Activated CD4-positive, alpha-beta T cell treated with anti-CD3 and anti-CD28 coated beads, Interleukin-2, amount 50 U/mL, for 1 hour (primary cell): ENCODE measurements at places on chromosomes 4 and X.

DNA sequence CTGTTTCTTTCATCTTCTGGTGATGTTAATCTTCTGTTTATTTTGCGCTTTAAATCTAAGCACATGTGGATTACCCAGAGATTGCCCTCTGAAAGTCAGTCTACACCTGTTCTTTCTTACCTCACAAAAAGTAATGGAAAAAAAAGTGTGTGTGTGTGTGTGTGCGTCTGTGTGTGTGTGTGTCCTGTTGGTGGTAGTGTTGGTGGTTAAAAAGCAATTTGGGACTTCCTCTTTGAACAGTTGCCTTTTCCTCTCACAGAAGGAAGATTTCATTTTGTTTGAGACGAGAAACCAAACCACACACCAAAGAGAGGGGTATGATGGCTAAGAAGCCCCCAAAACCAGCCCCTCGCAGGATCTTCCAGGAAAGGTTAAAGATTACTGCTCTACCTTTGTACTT is at the start of gene STAP1:
Gene STAP1, plus strand, starts transcription at position 235 of the 400 bp plus-strand sequence. Its CDS starts 83 bp downstream, at position 318.
- no peak for DNase-seq

DNA sequence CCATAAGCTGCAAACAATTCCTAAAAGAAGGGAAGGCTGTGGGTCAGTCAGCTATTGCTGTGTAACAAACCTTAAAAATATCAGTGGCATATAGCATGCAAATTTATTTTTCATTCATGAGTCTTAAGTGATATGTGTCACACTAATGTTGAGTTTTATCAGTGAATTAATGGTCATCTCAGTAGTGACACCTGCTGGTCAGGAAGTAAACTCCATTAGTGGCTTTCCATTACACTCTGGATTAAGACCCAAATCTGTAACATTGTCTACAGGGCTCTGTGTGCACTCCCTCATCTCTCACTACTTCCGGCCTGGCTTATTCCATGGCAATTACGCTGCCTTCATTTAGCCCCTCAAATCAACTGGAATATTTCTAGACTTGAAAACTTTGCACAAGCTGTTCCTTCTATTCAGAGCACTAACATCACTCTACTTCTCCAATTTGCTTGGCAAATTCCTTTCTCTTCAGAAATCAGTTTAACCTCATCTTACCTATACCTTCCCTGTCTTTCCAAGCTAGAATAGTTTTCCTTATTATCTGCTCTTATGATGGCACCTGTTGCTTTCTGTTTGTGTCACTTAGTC is 217.3 kb upstream of the TAPT1 start:
- no peak for DNase-seq

GRCh38 chrX:107701493-107702121 is 73.3 kb downstream of the PRPS1 start:
- no peak for DNase-seq

DNA sequence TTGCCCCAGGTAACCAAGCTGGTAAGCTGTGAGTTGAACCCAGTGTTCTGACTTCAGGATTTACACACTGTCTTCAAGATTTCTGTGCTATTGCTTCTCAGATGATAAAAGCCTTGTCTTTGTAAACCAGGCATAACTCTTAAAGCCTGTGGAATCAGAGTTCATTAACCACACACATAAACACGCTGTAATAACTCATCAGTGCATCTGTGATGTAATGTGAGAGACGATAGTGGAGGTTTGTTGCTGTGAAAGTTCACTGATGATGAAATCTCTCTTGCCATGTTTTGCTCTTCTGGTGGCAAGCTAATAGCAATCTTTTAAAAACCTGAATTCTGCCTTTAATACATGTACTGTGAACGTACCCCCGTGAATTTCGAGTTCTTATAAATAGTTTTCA is 41.5 kb downstream of the CLCN4 start:
- no peak for DNase-seq

DNA sequence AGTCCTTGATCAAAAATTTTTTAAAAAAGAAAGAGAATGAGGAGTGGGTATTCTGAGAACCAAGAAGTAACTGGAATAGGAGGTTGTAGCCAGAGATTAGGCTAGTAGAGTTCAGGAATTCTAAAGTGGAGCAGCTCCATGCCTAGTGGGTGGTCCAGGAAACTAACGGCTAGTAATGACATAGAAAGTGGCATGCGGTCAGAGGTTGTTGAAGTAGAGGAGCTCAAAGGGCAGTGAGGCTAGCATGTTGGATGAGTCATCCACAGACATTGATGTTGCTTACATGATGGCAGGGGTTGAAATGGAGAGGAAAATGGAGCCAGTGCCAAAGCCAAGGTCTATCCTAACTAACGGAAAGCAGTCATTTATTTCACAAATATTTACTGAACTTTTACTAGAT is 42.1 kb downstream of the TEX13B start:
- no peak for DNase-seq

DNA sequence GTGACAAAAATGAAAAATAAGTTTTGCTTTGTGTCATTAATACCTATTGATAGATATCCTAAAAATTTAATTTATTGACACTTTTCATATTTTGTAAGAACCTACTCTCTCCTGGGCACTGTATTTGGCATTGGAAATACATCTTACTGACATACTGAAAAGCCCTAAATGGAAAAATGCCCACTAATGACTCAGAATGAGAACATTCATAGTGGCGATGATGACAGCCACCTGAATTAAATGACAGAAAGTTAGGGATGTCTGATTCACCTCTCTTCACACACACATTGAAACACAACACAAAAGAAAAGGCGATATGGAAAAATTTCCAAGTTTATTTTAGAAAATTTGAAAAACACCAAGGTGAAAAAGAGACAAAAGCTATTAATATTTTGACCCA is 992.3 kb downstream of the STPG2 start:
- DNase-seq: no peak

DNA sequence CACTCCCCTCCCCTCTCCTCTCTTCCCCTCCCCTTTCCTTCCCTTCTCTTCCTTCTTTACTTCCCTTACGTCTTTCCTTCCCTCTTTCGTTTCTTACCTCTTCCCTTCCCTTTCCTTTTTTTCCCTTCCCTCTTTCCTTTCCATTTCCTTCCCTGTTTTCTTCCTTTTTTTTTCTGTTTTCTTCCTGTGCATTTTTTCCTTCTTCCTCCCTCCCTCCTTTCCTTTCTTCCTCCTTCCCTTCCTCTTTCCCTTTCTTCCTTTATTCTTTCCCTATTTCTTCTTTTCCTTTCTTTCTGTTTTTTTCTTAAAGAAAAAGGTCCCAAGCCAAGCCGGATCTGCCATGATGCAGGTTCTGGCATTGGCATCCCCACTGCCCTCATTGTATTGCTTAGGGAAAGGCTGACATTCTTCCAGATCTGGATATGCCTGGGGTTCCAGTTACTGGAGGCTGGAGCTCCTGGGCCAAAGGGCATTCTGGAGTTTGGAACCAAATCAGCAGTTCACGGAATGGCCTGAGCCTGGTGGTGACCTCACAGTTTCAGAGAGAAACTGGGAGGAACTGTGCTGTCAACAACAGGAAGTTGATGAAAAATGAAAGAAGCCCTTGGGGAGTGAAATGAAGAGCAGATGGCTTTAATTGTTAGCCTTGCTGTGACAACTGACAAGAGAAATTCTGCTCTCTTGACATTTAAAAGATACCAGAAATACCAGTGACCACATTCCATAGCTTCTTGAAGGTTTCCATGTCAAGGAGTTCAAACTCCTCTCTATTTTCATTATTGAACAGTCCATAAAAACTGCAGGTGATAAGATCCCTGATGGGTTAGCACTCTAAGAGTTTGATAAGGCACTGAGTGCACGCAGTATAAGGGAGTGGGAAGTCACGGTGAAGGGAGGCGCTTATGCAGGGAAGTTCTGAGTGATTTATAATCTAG is 622.1 kb downstream of the SPRY1 start:
- DNase-seq: no peak

DNA sequence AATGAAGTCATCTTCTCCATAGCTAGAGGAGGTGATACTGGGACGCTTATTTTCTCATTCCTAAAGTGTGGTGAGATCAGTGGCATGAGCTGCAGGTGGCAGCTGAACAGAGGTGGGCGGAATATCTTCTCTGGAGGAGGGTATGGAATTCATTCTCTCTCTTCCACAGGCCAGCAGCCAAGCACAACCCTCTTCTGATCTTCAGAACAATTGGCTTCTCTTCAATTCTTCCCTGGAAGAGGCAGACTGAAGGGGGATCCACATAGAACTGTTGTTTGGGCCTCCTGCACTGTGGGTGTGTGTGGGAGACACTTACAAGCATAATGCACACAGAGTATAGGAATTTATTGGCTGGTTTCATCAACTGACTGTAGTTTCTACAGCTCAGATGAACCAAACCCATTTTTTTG is 180.4 kb upstream of the RASGEF1B start:
- DNase-seq: no peak

- no peak for DNase-seq
Measured at GRCh38 chr4:67452100-67452845, 93.0 kb downstream of the CENPC start.

- DNase-seq: no peak
Measured at GRCh38 chrX:146346102-146346501, 463.5 kb upstream of the CXorf51B start.

DNA sequence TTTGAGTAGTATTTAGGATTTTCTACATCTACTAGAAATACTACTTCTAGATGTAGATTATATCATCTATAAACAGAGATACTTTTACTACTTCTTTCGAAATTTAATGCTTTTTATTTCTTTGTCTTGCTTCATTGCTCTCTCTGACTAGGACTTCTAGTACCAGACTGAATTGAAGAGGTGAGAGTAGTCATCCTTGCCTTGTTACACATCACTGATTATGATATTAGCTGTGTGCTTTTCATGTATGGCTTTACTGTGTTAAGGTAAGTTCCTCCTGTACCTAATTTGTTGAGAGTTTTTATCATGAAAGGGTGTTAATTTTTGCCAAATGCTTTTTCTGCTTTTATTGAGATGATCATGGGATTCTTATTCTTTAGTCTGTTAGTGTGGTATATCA is 19.6 kb upstream of the IL2 start:
- no peak for DNase-seq

DNA sequence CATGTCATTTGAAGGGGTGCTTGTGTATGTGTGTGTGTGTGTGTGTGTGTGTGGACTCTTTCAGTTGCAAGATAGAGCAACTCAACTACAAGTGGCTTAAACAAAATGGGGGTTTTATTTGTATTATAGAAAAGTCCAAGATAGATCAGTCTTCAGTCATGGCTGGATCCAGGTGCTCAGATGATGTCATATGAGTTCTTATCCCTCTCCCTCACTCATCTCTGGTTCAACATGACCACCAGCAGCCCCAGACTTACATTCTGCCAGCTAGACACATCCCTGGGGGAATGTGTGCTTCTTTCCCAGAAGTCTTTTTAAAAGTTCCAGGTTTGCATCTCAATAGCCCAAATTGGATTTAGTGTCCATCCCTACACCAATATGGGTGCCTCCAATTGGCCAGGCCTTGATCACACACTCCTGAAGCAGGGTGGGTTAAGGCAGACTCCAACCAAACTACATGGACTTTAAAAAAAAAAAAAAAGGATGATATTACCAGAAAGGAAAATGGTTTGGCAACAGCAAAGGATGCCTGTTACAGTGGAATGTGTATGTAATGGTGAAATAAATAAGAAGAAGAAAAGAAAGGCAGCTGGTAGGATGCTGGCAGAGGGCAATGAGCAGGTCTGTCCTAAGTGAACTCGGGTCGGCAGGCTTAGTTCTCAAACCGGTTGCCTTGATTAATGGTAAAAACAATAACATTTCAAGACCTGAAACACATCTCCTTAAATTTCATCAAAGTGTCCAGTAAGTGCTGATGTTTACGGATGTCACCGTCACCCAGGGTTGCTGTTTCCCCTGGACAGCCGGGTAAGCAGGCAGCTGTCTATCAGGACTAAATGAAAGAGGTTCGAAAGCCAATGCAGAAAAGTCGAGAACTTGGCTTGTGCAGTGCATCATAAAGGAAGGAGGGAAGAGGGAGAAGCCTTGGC is 107.7 kb downstream of the SMIM20 start:
- DNase-seq: no peak

GRCh38 chrX:18549643-18550042 is 122.3 kb downstream of the RS1 start:
- DNase-seq: no peak

DNA sequence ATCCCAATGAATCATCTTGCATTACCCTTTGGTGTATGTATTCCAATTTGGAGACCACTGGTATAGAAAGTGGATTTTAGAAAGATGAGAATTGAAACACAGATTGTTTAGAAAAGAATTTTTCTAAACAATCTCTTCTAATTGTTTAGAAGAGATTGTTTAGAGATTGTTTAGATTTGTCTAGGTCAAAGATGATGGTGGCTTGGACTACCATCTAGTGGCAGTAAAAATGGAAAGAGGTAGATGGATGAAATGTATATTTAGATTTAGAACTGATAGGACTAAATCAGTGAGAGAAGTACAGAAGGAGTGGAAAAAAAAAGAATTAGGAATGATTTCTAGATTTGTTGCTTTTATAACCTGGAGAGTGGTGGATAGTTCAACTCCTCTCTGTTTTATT is 70.6 kb downstream of the ARSJ start:
- DNase-seq: no peak

DNA sequence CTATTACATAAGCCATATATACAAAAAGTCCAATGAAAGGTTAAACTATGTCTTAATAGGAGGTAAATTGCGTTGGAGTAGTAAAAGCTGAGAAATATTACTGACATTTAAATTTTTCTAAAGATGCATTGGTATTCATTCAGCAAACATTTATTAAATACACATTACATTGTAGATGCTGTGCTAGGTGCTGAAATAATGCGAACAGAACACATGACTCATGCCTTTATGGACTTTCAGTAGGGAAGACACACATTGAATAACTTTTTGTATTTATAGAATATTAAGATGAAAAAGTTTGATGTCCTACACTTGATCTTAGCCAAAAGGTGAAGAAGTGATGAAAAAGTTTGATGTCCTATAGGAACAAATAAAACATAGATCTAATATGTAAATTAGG is 871.1 kb upstream of the SLIT2 start:
- DNase-seq: no peak

DNA sequence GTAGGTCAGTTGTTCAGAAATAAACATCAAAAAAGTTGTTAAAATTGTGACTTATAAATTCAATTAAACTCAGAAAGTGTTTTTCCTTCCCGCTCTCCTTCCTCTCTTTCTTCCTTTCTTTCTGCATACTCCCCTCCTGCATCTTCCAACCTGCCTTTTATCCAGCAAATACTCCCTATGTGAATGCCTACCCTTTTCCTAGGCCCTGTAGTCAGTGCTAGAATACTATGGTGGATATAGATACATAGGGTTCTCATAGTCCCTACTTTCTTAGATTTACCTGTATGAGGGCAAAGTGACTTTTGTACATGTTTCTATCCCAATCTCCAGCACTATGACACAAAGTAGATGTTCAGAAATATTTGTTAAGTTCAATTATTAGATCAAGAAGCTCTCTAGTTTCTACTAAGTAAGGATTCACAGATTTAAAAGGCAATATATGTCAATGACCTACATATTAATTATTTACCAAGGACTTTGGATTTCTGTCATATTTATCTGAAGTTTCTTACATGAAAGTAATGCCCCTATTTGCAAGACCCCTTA is 732 bp downstream of the SULT1E1 start:
- no peak for DNase-seq
